ENCODE measurements at places on chromosomes 5 and 9. TPM values are rescaled to one million over a fixed set of nuclear protein-coding genes. Genes with fewer than 3 reads are reported as not detected.

The IGIP gene
- 4.2 TPM for polyA plus RNA-seq

- DNase-seq: no peak
Measured at GRCh38 chr5:174897281-174897950, 173.0 kb downstream of the MSX2 start.

DNA sequence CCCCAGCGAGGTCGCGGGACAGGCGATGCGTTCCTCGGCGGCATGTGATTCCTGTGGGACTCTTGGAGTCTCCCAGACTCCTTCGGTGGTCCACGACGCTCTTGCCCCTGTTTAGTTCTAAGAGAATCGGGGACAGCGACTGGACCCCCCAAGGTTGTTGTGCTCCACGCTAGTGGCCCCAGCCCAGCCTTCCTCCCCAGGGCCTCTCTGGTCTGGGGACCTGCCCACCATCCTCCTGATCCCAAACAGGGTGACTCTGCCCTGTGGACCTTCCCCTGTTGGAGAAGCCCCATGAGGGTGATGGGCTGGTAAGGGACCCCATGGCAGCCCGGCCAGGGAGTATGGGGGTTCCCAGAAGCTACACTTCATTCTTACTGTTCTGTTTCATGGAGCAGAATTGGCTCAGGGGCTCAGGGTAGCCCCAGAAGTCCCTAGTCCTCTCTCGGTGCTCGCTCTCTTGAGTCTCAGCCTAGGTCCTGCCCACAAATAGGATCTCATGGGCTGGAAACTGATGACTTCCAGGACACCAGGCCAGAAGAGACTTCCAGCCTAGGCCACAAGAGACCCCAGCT is 880 bp downstream of the CARD19 start:
- no peak for DNase-seq

The TRIP13 gene
- polyA plus RNA-seq: 9.4 TPM

The SPOCK1 gene
- 0.79 TPM for polyA plus RNA-seq

DNA sequence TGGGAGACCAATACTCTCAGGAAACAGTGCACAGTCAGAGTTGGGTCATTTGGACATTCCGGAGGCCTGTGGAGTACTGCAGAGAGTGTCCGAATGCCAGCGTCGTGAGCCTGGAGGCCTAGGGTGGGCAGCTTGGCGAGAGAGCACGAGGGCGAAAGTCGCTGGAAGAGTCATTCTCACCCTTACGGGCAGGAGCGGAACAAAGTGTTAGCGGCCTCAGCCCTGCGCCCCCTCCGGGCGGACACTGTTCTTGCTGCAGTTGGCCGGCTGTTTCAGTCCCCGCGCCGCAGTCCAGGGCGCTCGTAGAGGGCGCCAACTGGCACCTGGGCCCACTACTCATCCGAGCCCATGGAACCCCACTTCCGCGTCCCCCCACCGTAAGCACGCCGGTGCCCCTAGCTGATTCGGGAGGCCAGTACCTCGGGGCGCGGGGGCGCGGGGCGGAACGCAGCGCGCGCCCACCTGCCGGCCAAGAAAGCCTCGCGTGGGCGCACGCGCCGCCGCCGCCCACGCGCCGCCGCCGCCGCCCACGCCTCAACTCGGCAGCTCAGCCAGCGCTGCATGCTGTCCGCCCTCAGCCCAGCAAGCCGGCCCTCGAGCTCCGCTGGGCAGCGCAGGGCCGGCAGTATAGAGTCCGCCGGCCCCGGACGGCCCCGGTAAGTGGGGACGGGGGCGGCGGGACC is 99.7 kb upstream of the CCL21 start:
- no peak for DNase-seq

DNA sequence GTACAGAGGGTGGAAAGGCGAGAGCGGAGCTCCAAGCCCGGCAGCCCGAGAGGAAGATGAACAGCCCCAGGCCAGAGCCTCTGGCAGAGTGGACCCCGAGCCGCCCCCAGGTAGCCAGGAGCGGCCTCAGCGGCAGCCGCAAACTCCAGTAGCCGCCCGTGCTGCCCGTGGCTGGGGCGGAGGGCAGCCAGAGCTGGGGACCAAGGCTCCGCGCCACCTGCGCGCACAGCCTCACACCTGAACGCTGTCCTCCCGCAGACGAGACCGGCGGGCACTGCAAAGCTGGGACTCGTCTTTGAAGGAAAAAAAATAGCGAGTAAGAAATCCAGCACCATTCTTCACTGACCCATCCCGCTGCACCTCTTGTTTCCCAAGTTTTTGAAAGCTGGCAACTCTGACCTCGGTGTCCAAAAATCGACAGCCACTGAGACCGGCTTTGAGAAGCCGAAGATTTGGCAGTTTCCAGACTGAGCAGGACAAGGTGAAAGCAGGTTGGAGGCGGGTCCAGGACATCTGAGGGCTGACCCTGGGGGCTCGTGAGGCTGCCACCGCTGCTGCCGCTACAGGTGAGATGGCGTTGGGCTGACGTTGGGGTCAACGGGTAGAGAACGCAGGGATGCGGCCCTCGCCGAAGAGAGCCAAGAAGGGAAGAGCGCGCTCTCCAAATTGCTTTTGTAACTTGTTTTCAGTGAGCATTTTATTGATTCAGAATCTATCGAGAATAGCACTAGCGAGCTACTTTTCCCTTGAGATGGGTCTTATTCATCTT is at the start of gene PTGER4:
TSS of gene PTGER4 (plus strand) at position 3 of the 769 bp plus-strand sequence. CDS start 1,079 bp downstream, outside the sequence.
- DNase-seq: no peak

The PCDHGA3 gene
- 2.7 TPM for polyA plus RNA-seq

DNA sequence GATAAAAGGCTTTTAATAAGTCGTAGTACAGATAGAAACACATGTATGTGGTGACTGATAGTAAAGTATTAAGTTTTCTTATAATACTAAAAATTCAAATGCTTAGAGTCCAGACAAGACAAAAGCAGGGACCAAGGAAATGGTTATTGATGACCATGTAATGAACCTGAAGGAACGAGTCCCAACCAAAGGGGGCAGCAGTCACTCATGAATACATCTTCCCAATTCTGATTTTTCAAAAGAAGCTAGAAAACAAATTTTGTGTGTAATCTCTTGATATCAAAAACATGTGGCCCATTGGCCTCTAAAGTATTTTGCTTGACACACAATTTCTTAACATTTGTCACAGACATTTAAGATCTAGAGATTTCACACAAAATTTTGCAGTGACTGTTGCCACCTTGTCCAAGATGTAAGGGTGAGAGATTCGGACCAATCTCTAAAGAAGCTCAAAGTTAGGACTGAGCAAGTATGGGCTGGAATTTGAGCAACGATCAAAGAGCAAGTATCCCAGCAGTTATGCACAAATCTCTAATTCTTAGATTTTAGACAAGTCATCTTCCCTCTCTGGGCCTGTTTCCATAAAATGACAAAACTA is 66.8 kb downstream of the ARL15 start:
- no peak for DNase-seq

DNA sequence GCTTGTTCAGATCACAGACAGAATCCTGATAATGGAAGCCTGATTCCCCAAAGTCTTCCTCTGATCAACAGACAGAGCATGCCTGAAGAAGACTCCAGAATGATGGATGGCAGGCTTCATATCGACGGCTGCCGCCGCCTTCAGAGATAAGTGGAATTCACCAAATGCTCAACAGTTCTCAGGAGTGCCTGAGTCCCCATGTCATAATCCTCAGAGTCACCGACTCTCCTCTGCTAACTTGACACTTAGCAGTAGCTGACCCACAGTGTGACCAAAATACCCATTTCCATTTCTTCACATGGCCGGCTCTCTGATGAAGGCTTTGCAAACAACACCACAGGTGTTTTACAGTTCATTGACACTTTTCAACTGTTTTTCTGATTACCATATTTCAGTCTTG is 58.7 kb downstream of the PRDM6 start:
- no peak for DNase-seq

GRCh38 chr5:59798862-59799667 is 94.5 kb downstream of the PDE4D start:
- peak; percentile 15 for DNase-seq

The GCNT4 gene
- 1.1 TPM for polyA plus RNA-seq

DNA sequence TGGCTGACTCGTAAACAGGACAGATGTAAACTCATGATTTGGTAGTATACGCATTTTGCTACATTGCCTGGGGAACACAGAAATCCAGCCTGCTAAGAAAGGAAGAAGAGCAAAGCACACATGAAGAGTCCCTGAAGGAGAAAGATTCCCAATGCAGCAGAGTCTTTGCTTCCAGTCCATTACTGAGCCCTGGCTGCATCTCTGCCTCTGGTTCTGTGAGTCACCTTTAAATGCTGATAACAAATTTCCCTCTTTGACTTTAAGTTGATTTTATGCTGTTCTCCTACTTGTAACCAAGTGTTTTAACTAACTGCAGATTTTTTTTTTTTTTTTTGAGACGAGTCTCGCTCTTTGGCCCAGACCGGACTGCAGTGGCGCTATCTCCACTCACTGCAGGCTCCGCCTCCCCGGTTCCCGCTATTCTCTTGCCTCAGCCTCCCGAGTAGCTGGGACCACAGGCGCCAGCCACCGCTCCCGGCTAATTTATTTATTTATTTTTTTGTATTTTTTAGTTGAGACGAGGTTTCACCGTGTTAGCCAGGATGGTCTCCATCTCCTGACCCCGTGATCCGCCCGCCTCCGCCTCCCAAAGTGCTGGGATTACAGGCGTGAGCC is 8.5 kb upstream of the PRXL2C start:
- no peak for DNase-seq

The ADAMTS19 gene
- 0.42 TPM for polyA plus RNA-seq

The GFPT2 gene
- 9.5 TPM for polyA plus RNA-seq

The EFNA5 gene
- polyA plus RNA-seq: 23.4 TPM

GRCh38 chr5:172044631-172045314 is 38.3 kb upstream of the FBXW11 start:
- no peak for DNase-seq

- no peak for DNase-seq
Measured at GRCh38 chr5:6361101-6361500, 17.2 kb downstream of the MED10 start.

- no peak for DNase-seq
Measured at GRCh38 chr9:136172412-136173079, 32.4 kb downstream of the LHX3 start.

GRCh38 chr5:107268241-107268640 is 402.5 kb downstream of the EFNA5 start:
- no peak for DNase-seq

DNA sequence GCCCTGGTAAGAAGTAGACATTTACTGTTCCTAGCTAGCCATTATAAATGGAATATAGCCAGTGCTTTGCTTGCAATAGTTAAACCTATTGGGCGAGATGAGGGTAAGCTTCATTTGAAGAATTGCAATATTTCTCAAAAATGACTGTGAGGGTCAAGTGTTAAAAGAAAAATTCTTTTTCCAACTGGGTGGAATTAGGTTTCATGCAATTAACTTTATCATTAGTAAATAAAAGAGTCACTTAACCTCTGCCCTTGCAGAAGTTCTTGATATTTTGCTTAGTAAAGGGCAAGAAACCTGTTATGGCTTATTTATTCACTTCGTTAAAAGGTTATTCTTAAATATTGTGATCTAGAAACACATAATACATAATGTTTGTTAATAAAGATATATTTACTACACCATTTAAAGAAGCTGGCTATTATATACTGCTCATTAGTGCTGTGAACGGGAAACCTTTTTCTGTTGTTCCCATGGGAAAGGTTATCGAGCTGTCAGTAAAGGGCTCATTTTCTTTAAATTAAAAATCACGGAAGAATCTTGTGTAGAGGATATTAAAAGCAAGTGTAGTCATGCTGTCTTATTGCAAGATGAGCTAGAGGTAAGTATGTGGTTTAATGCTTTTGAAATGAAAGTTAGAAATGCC is 370.5 kb downstream of the CSNK1G3 start:
- no peak for DNase-seq

The MRNIP gene
- polyA plus RNA-seq: 39.6 TPM

DNA sequence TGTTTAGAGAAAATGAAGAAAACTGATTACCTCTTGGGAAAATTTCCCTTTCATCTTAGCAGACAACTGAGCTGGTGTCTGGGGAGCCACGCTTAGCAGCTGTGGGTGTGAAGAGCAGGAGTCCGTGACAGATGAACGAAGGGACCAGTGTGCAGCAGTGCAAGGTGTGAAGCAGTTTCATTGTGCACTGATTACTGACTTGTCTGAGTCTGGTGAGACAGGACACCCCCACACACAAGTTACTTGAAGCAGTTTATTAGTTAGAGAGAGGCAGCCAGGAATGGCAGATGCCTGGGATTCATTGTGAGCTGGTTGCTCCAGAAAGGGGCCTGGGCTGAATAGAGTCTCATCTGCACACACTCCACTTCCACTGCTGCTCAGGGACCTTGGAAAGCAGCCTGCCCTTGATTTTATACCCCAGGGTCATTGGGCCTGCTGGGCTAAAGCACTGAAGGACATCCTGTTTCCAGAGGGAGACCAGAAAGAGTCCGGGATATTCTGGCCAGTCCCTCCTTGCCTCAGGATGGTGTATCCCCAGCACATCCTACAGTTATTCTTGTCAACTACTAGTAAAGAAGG is 47.4 kb downstream of the FBXL7 start:
- DNase-seq: no peak

DNA sequence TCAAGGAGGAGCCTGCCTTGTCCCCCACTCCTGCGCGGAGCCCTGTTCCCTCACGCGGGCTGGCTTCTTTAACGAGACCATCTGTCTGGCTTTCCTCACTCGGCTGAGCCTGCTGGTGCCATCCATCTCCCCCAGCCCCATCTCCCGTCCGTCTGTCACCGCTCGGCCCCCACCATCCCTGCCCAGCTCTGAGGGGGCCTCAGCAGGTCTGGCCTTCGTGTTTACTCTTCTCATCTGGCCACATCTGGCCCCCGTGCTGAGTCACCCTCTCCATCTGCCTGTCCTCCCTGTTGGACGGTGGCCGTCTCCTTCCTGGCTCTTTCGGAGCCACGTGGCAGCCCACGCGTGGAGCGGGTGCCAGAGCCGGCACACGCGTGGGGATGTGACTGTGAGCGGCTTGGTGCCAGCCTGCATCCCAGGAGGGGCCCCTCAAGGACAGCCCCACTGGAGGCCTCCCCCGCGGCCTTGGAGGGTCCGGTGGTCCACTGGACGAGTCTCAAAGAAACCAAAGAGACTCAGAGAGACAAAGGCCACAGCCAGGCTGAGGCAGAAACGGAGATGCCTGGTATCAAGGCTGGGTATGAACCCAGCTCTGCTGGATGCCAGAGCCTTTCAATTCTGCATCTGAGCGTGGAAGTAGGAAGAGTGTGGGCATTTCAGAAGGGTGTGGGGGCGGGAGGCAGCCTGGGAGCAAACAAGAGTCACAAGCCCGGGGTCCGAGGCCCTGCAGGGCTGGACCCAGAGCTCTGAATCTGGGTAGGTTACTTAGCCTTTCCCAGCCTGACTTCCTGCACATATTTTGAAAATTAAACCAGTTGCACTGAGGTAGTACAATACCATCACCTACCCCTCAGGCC is 76.7 kb upstream of the UNC5A start:
- peak; percentile 26 for DNase-seq

DNA sequence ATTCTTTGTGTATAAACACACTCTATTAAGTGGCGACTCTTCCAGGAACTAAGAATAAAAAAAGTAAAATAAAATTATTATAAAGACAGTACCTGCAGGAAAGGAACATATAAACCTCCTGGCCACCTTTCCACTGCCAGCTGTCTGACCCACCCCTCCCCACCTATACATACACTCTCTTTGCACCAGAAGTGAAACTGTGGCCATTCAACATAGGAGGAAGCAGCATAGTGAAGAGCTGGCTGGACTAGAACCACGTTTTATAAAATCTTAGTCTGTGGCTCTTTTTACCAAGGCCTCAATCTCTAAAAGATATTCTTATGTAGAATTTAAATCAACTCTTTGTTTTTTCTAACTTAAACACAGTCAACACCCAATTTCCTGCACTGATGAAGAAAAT is 289.6 kb downstream of the GABRB2 start:
- DNase-seq: no peak

Data from left lung (tissue), 14 donors.